GM13976 (cell line): ENCODE measurements at places on chromosomes 1 and 21.
A peak's percentile ranks its signal among the peaks of the same experiment; 100 is the strongest.

DNA sequence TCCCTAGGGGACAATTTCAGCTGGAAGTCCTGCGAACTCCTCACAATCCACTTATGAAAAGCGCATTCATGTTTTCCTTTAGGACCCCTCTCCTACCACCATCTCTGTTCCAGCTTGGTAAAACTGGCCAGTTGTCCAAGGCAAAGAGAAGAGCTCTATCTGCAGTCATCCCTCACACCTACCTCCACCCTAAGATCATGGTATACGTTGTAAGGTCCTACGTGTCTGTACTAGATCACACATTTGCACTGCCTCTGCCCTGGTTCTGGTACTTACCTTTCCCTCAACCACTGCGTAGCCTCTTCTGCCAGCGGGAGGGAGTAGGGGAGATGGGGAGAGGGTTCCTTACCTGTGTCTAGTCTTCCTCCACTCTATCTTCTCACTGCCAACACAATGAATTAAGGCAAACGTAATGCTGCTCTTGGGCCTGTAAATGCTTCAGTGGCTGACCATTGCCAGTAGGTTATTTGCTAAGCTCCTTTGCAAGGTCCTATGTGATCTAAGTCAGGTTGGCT, 739 bp upstream of the NUP133 start:
- DNase-seq, result no peak

DNA sequence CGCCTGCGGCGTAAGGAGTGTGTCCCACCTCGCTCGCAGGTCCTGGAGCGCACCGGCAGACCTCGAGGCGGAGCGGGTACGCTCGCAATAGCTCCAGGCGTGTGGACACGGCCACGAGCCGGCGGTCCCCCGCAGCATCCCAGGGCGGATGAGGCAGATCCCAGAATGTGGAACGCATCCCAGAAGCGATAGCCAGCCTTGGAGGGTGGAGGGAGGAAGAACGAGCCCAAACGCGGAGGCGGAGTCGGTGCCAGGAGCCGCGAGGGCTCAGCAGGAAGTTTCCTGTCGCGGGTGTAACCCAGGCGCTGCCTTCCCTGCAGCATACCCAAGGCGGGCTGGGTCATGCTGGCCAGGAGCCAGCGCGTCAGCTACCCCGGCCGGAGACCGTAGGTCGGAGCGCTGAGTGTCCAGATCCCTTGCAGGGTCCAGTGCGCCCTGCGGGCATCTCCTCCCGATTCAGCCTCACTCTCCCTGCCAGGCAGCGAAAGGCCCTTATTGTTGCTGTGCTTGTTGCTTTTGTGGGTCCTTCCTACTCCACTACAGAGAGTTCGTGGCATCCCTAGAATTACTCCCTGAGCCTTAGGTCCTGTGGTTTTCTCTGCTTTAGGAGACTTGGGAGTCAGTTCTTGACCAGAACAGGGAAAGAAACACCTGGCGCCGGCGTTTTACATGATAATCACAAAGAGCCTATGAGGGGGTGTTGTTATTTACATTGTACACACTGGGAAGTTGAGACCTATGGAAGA, 27.7 kb downstream of the STYXL2 start:
- DNase-seq, result no peak

- DNase-seq, result no peak
Measured at GRCh38 chr1:226403201-226404034, 4.5 kb downstream of the PARP1 start.

DNA sequence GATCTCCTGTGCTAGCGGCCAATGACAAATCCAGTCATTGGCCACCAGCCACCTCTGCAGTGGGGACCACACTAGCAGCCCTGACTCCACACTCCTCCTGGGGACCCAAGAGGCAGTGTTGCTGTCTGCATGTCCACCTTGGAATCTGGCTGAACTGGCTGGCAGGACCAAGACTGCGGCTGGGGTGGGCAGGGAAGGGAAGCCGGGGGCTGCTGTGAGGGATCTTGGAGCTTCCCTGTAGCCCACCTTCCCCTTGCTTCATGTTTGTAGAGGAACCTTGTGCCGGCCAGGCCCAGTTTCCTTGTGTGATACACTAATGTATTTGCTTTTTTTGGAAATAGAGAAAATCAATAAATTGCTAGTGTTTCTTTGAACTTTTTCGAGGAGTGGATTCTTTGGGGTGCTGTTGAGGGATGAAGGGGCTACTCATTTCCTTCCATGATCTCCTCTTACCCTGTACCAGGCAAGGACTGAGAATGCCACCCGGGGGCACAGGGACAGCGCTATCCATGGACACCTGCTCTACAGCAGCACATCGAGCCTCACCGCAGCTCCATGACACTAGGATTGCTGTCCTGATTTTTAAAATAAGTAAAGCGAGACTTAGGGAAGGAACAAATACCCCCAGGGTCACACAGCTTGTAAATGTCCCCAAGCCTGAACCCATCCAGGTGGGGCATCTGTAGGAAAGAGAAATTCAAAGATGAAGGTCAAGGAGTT, 44.7 kb downstream of the TNNT2 start:
- no peak for DNase-seq

GRCh38 chr1:52368383-52369172, 2.6 kb upstream of the CC2D1B start:
- peak; percentile 74 for DNase-seq

DNA sequence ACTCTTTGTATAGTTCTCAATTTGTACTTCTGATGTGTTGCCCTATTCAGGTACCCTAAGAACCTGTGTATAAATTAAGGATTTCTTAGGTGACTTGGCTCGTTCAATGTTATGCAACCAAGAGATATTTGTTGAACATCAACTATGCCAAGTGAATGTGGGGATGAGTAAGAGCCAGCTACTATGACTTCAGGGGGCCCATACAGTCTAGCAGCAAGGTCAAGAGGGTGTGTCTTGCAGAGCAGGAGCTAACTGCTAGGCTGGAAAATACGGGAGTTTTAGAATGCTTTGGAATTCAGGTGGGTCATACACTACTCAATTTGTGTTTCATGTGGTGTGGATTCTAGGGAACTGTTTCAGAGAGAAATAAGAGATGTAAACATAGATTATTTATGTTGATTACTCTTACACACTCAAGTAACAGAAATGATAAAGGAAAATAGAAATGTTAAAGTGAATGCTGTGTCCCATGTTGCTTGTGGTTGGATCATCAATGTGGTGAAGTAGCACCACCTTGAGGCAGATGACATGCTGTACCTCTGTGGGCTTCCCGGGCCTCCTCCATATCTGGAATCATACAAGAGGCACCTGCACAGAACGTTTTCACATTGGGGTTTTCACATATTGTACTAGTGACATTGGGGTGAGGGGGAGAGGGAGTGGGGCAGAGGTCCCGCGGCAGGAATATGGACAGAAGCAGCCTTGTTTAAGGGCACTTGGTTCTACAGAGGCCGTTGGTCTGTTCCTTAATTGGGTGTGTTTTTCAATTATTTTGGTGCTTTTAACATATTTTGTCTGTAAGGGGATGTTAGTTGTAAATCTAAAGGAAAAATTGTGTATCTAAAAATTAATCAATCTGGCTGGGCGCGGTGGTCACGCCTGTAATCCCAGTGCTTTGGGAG, 12.4 kb downstream of the ARPC5 start:
- peak; percentile 55 for DNase-seq

DNA sequence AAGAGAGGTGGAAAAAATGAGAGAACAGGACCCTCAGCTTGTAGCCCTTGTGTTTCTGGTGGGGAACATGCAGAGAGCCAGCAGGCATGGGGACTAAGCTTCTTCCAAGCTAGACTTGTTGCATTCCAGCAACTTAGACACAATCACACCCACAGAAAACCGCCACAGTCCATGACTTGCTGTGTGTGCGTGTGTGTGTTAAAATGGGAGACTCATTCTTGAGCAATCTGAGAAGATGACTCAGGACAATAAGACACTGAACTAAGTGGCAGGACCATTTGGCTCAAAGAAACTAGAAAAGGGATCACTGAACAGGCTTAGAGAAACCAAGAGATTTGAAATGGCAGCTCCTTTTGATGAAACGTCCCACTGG, 78.0 kb downstream of the HLX start:
- no peak for DNase-seq

DNA sequence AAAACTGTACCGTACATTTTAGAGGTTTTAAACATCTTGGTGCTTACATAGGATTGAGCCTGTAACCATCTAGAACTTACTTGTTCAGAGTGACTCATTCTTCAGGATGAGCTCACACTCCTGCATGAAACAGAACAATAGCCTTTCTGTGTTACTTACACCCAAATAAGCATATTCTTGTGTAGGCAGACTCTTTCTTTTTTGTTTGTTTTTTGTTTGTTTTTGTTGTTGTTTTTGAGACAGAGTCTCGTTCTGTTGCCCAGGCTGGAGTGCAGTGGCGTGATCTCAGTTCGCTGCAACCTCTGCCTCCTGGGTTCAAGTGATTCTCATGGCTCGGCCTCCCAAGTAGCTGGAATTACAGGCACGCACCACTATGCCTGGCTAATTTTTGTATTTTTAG, 3.8 kb upstream of the CA6 start:
- DNase-seq, result no peak
